ENCODE measurements at places on chromosomes 16 and 17.

GRCh38 chr16:86490859-86491639 lies 19.3 kb upstream of the FOXF1 start:
- DNase-seq = peak; percentile 53

DNA sequence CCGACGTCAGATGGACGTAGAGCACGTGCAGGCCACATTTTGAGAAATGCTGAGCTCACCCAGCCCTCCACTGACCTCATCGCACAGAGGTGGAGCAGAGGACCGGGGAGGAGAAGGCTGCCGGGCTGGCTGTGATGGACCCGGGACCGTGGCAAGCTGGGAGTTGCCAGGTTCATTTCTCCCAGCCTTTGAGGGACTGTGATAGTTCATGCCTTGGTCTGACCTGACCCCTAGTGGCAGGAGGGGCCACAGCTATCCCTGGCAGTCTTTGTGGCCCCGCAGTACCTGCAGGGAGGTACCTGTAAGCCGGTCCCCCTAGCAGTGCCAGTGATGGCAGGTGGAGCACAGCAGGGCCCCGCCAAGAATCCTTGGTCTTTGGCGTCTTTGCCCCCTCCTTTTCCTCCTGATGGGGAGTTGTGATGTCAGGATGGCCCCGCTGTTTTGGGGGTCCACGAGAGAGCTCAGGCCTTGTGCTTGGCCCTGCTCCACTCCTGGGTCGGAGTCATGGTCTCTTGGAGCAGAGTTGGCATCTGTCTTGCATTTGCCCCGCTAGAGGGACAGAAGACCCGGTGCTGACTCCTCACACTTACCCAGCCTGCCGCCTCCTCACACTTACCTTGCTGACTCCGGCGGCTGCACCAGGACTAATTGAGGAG lies 50.4 kb downstream of the OR1D5 start:
- DNase-seq = peak; percentile 27

- peak; percentile 74 for DNase-seq
Observed at GRCh38 chr17:67386965-67387551, 10.0 kb downstream of the PITPNC1 start.

DNA sequence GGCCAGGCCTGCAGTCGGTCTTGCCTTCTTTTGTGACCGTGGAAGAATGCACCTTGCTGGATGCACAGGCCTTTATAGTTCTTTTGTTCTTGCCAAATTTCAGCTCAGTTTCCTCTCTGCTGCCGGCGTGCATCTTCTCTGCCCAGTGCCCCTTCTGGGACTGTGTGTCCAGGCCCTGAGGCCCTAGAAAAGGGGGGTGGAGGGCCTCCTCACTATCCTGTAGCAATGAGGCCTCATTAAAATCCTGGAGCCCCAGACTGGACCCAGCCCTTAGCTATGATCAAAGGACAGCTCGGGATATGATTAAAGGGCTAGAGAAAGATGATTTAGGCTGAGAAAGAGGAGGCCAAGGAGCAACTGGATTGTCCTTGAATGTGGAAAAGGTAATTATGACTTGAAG lies 229.8 kb downstream of the SEC14L1 start:
- no peak for DNase-seq

DNA sequence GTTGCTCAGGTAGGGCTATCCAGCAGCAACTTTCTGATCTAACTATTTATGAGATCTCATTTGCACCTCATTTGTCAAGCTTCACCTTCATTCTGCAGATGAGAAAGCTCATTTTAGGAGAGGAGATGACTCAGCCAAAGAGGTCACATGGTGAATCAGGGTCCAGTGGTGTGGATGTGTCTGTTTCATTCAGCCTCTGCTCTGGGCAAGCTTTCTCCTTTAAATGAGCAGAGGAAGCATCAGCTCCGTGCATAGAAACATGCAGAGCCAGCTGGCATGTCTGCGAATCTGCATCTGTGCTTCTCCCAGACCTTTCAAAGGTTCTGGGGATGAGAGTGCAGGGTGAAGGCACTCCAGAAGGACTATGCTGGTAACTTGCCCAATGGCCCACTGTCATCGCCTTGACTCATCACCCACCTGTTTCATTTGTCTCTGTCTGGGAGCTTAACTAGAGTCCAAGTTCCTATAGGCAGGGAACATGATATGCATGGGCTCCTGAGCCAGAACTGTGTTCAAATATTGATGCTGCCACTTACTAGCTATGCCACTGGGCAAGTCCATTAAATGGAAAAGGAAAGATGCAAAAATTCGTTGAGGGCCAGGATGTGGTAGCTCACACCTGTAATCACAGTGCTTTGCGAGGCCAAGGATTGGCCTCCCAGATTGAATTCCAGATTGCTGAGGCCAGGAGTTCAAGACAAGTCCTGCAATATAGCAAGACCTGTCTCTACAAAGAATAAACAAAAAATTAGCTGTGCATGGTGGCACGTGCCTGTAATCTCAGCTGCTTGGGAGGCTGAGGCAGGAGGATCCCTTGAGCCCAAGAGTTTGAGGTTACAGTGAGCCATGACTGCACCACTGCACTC lies 67.1 kb upstream of the NLK start:
- peak; percentile 47 for DNase-seq

DNA sequence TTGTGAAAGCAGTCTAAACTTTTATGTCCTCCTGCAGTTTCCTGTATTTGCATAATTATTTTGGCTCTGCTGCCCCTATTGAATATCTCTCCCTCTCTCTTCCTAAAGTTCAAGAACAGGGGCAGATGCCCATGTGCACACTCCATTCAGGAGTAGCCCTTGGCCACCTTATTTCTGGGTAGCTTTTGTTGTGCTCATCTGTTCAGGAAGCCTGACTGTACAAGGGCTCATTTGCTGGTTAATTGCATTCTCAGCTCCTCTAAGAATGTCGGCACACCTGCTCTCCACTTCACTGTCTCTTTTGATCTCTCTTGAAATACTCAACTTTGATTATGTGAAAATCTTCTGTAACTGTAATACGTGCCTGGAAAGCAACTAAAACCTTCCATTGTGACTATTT lies 1378.8 kb upstream of the CDH8 start:
- no peak for DNase-seq

DNA sequence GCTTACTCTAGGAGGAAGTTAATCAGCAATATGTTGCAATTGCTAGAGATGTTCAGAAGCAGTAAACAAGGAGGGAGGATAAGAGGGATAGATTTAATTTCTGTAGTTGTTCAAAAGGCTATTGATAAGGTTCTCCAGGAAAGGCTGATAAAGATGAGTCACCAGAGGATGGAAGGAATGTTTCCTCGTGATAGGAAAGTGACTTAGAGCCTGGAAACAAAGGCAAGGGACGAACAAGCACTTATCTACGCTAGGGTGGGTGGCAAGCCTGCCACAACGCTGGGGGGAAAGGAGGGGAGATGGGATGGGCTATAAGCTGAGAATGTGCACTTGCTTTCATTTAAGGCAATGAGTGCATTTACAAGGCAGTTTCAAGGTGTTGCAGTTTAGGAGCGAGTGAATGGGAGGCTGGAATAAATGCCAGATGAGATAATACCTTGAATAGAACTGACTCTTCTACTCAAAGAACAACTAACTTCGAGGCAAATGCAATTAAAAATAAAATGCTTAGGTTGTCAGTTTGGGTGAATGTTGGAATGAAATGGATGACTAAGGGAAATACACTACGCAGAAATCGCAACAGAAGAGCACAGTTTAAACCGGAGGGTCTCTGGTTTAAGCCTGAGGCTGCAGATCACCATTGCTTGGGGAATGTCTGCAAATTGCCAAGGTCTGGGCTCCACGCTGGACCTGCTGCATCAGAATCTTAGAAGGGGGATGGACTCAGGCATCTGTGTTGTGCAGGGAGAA lies 76.0 kb upstream of the RBBP6 start:
- DNase-seq = no peak

GRCh38 chr17:6070913-6071511 lies 833 bp downstream of the WSCD1 start:
- DNase-seq = peak; percentile 4

DNA sequence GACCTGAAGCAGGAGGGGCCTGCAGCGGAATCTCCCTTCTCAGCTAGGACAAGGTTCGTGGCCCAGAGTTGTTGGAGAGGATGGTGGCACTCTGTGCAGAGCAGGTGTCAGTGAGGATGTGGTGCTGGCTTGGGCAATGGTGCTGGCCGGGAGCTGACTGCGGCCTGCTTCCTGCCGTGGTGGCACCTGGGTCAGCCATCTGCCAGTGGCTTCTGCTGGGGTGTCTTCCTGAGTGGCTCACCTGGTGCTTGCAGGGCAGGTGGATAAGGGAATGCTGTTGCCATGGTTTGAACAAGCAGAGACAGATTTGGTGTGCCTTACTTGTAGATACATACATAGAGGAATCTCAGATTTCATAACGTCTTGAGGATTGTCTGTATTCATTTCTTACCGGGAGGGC lies 69.6 kb downstream of the SEC14L1 start:
- DNase-seq = no peak

DNA sequence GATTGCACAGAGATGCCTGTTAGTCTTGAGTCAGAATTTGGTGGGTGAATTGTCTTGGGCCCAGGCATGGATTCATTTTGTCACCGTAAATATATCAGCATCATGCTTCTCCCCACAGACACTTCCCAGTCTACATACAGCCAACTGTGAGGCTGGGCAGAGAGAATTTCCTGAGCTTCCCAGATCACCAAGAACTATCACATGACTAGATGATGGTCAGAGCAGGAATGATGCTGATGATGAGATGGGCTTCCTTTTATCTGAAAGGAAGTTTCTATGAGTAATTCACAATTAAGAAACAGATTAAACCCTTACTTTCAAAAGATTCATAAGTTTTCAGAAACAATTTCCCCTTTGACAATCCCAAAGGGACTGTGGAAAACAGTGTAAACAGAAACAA lies 323 bp upstream of the KRTAP9-9 start:
- no peak for DNase-seq

DNA sequence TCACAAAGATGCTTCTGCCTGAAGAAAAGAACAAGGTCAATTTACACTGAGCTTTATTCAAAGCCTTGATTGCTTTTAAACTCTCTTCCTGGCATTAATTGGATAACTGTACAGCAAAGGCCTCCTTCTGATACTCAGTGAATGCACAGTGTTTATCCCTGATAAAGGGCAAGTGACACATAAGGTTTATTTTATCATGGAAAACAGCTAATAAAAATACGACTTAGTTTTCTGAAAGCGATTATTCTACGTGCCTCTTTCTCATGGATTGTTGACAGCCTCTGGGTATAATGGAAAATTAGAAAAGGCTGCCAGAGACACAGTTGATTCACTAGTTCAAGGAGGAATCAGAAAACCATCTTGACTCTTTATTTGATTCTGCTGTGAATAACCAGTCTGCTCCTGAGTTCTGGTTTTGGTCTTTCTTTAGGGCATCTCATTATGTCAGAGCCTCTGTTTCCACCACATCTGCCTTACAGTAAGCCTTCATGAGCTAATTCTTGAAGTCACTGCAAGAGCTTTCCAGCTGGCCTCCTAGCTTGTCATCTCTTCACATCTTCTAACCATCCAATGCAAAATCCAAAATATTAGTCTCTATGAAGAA lies 212.9 kb downstream of the CNTNAP4 start:
- no peak for DNase-seq

- DNase-seq = no peak
Observed at GRCh38 chr16:47156680-47157215, 13.0 kb upstream of the NETO2 start.

DNA sequence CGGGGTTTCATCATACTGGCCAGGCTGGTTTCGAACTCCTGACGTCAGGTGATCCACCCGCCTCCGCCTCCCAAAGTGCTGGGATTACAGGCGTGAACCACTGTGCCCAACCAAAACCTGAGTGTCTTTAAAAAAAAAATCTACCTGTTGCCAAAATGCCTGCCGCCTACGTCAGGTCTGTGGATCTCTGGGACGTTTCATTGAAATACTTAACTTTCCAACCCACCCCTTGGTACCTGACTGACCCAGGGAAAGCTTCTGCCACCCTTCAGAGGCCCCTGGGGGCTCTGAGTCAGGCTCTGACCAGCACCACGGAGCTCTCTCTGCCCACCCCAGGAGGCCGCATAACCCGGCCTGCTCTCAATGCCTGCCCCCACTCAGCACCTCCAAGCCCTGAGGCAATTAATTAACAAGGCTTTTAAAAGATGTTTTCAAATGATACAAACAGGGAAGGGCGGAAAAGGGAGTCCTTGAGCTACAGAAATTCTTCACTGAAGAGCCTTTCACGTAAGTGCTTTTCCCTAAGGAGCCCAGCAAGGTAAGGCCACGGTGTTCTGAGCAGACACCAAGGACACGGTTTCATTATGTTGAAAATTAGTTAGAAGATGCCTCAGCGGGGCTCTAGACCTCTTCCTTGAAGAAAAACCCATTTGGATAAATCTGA lies 29.3 kb upstream of the GSG1L start:
- no peak for DNase-seq

DNA sequence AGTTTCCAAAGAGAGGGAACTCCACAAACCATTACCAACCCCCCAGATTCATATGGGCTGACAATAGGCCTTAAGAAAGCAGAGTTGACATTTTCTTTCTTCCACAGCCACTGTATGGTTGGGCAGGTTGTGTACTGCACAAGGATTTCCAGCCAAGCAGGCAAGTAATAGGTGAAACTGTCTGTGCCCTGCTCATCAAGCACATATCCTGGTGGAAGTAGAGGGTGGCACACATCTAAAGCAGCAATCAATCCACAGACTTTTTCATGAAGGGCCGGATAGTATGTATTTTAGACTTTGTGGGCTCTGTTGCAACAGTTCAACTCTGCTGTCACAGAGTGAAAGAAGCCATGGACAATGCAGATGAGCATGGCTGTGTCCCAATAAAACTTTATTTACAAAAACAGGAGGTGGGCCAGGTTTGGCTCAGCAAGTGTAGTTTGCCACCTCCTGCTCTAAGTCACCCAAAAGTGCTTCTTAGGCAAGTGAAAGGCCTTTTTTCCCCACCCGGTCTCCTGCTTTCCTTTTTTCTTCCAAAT lies 63.4 kb downstream of the SNX20 start:
- no peak for DNase-seq

GRCh38 chr17:74618451-74618850 lies 5.1 kb downstream of the CD300E start:
- DNase-seq = no peak

- no peak for DNase-seq
Observed at GRCh38 chr17:67829331-67829730, 4.0 kb downstream of the BPTF start.

DNA sequence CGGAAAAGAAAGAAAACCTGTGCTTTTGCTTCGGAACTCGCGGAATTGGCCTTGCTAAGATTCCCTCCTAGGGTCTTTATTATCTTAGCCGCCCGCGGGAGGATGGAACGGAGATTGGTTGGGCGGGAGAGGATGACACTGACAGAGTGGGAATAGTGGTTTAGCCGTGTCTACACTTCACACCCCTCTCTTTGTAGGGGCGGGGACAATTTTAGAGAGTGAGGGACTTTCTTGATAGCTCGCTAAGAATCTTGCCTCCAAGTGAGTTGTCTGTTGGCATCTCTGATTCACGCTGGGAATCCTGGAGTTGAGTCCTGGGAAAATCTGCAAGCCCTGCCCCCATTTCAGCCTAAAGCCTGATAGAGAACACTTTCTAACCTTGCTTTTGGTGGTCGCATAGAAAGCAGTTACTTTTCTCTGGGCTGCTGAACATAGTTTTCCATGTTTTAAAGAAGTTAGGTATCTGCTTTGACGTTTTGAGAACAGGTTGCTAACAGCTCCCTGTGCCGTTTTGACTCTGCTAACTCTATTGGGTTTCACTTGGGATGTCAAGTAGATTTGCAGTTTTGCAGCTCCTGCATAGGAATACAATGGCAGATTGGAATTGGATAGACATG lies 697 bp downstream of the NOL11 start:
- peak; percentile 38 for DNase-seq

Data from urothelium cell line (cell line).